Stimulated activated CD8-positive, alpha-beta memory T cell treated with anti-CD3 and anti-CD28 coated beads, Interleukin-15, amount 100 ng/mL, for 1 hour (primary cell): ENCODE measurements at places on chromosomes 2 and 18.

- no peak for DNase-seq
These were observed 33.5 kb downstream of the CHST10 start for GRCh38 chr2:100383954-100384353.

- no peak for DNase-seq
These were observed 780.6 kb downstream of the MBD2 start for GRCh38 chr18:53443831-53444230.

GRCh38 chr2:202317080-202317857 is 51.7 kb downstream of the NOP58 start:
- no peak for DNase-seq

GRCh38 chr2:189176516-189176915 is 3.0 kb downstream of the COL5A2 start:
- DNase-seq: no peak

GRCh38 chr2:237538901-237539300 is 27.5 kb upstream of the PRLH start:
- DNase-seq: no peak

GRCh38 chr2:213119061-213119809 is 32.2 kb downstream of the IKZF2 start:
- no peak for DNase-seq

GRCh38 chr2:217826520-217826919 is 176.3 kb downstream of the TNS1 start:
- DNase-seq: no peak

DNA sequence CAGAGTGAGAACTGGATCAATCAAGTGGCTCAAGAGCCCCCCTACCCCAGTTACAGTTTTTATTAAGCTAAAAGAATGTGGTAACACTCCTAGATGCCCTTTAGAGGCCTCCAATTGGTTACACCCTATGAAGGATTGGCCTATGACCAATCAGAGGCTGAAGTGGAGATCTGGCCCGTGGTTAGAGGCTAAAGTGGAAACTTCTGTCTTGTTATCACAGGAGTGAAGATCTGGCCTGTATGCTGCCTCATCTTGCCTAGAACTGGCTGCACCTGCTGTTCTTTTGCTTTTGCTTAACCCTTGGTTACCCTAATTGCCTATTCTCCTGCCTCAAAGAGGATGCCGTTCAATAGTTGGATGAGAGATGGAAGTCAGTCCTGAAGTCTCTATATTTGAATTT is 100.1 kb upstream of the MAP2 start:
- no peak for DNase-seq

GRCh38 chr18:31741097-31741735 is 19.5 kb downstream of the SLC25A52 start:
- DNase-seq: peak; percentile 20

GRCh38 chr18:3225588-3225987 is 5.8 kb upstream of the MYOM1 start:
- no peak for DNase-seq

GRCh38 chr18:63095768-63096167 is 223.8 kb downstream of the BCL2 start:
- no peak for DNase-seq

GRCh38 chr2:129901754-129902415 is 77.6 kb upstream of the RAB6C start:
- DNase-seq: no peak

GRCh38 chr2:68921646-68922045 is 31.0 kb downstream of the GKN2 start:
- no peak for DNase-seq

GRCh38 chr2:148981324-148981723 is 57.2 kb upstream of the LYPD6B start:
- DNase-seq: no peak

- no peak for DNase-seq
These were observed 148.7 kb downstream of the CABLES1 start for GRCh38 chr18:23283916-23284430.

DNA sequence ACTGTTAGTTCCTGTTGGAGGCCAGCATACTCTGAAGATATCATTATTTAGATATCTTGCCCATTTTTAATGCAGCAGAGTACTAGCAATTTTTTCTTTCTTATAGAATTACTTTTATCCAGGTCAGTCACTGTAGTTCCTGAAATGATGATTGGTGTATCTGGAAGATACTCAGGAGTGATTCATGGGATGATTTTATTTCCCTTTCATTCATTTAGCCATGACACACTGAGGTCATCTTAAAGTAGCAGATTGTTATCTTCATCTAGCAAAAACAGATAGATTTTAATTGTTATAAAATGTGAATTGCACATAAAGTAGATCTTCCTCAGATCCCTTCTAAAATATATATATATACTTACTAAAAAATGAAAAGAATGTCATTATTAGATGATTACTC is 109.1 kb downstream of the PIK3C3 start:
- DNase-seq: no peak

DNA sequence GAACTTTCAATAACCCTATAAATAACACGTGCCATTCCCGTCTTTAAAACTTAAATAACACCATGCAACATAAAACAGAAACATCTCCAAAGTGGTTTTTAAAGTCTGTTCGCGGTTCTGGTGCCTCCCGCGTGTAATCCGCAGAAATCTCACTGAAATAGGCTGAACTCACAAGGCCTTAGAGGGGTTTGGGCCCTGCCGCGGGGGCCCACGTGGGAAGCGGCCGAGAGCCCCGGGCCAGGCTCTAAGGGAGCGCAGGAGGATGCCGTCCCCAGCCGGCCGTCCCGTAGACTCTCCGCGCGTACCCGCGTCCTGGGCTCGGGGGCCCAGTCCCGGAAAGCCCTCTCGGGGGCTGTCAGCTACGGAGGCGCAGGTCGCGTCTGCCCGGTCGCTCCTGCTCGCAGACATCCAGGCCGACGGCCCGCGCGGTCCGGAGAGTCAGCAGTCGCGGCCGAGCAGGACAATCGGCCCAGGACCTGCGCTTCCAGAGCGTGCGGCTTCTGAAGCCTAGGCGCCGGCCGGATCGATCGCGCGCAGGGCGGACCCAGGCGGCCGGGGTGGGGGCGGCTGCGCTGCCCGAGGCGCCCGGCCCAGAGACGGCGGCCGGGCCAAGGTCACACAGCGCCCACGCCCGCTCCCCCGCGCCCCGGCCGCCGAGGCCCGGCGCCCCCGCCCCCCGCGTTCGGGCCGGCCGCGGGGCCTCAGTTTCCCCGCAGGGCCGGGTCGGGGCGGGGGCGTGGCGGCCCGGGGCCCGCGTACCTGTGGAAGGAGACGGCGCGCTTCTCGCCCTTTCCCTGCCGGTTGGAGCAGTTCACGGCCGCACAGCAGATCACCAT is 558 bp downstream of the THAP4 start:
- no peak for DNase-seq

DNA sequence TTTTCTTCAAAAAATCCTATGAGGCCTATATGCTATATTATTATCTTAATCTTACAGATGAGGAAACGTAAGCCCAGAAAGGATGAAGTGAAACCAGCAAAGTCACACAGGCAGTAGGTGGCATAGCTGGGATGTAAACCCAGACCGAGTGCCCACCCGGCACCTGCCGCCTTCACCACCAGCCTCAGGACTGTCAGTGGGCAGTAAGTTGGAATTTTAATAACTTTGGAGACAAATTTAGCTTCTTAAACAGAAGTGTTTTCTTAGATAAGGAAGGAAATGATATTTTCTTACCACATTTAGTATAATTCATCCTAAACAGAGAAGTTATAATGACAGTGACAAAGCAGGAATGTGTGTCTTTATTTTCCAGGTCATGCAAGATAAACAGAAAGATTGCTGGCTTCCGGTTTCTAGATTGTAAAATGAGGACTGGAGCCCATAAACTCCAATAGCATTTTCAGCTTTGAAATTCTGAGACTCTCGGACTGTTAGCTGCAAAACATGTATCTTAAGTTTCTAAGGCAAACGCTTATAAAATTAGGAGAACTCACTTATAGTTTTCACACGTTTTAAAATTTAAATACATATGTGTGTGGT is 59.3 kb downstream of the CD8B2 start:
- DNase-seq: no peak

- no peak for DNase-seq
These were observed 112.1 kb upstream of the CDC42EP3 start for GRCh38 chr2:37783545-37783944.

- DNase-seq: no peak
These were observed 54.1 kb upstream of the KLF7 start for GRCh38 chr2:207219676-207220501.

- no peak for DNase-seq
These were observed 55.6 kb downstream of the CYP26B1 start for GRCh38 chr2:72092111-72092510.

DNA sequence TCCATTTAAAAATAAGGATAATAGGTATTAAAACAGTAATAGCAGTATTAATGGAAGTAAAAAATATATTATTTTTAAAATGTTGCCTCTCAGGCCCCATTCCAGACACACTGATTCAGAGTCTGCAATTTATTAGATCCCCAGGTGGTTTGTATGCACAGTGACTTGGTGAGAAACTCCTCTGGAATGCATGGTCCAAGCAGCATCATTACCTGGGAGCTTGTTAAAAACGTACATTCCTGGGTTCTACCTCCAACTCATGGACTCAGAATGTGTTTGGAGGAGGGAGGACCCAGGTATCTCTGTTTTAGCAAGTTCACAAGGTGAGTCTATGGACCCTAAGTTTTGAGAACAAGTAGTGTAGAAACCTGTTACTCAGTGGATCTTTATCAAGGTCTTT is 95.6 kb downstream of the ITGA4 start:
- no peak for DNase-seq

GRCh38 chr2:2914252-2914651 is 463.4 kb downstream of the EIPR1 start:
- no peak for DNase-seq

DNA sequence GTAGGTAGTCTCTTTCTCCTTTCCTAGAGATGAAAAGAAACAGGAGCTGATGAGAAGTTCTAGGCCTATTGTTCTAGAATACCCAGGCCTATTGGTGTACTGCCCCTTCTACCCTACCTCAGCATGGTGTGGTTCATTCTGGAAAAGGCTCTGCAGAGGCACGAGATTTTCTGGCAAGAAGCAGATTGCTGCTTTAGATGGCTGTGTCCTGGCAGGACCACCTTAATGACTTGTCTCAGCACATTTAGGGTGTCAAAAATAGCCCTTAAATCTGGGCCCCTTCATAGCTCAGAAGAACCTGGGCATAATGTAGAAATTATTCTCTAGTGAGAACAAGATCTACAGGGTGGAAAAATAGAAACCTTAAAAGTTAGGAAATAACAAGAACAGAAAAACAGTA is 87.9 kb downstream of the BCL2L11 start:
- no peak for DNase-seq

DNA sequence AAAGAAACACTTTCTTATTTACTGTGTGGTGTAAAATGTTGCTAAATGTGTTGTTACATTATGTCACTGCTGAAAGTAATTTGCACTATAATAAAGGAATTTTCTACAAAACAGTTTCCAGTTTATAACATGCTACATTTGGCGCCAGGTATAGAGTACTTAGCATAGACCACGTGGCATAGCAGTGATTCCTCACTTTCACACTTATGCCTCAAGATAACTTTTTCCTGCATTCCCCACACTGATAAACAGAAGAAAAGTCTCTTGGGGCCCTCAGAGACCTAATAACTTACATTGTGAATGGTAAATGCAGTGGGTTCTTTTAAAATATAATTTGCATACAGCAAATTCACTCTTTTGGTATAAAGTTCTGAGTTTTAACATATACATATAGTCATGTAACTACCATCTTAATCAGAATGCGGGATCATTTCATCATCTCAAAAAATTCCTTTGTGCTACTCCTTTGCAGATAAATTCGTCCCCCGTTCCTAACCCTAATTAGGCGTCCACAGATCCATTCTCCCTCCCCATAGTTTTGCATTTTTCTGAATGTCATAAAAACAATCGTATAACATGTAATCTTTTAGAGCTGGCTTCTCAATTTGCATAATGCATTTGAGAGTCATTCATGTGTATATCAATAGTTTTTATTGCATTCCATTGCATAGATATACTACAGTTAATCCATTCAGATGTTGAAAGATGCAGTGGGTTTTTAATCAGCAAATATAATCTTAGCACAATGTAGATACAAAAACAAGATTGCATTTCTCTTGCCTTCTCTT is 7.5 kb downstream of the LGALSL start:
- DNase-seq: no peak

- no peak for DNase-seq
These were observed 45.2 kb downstream of the PRKCE start for GRCh38 chr2:45696708-45697107.

- peak; percentile 34 for DNase-seq
These were observed 34.7 kb downstream of the NAPG start for GRCh38 chr18:10560452-10561045.

- no peak for DNase-seq
These were observed 6.6 kb upstream of the CYP27C1 start for GRCh38 chr2:127226520-127227263.

- no peak for DNase-seq
These were observed 221.3 kb upstream of the ITGA4 start for GRCh38 chr2:181235683-181236459.

GRCh38 chr2:36088716-36089328 is 266.8 kb upstream of the CRIM1 start:
- no peak for DNase-seq
